KBM-7 (cell line): ENCODE measurements at places on chromosomes 2 and 18.

GRCh38 chr2:160968183-160968582 lies 192.0 kb upstream of the TANK start:
- DNase-seq: no peak

GRCh38 chr2:132860220-132860619 lies 190.2 kb upstream of the LYPD1 start:
- no peak for DNase-seq

- DNase-seq: no peak
Observed at GRCh38 chr2:73337828-73338227, 44.5 kb upstream of the EGR4 start.

- no peak for DNase-seq
Observed at GRCh38 chr2:174052584-174052976, 87.4 kb upstream of the SP3 start.

- DNase-seq: no peak
Observed at GRCh38 chr2:145777297-145777696, 1257.4 kb upstream of the ZEB2 start.

GRCh38 chr2:47074691-47075090 lies 80.4 kb downstream of the STPG4 start:
- DNase-seq: no peak

- DNase-seq: no peak
Observed at GRCh38 chr18:26556573-26556972, 8.2 kb upstream of the KCTD1 start.

GRCh38 chr2:188209218-188209617 lies 82.5 kb upstream of the GULP1 start:
- DNase-seq: no peak

GRCh38 chr2:21441442-21441841 lies 317.7 kb downstream of the TDRD15 start:
- DNase-seq: no peak

GRCh38 chr18:79326413-79327198 lies 69.1 kb upstream of the NFATC1 start:
- DNase-seq: no peak

- peak; percentile 56 for DNase-seq
Observed at GRCh38 chr2:20103530-20103929, 52.1 kb upstream of the LAPTM4A start.

GRCh38 chr2:178428396-178428806 lies 22.6 kb downstream of the PRKRA start:
- no peak for DNase-seq

GRCh38 chr2:172836347-172836821 lies 100.7 kb downstream of the RAPGEF4 start:
- peak; percentile 50 for DNase-seq

DNA sequence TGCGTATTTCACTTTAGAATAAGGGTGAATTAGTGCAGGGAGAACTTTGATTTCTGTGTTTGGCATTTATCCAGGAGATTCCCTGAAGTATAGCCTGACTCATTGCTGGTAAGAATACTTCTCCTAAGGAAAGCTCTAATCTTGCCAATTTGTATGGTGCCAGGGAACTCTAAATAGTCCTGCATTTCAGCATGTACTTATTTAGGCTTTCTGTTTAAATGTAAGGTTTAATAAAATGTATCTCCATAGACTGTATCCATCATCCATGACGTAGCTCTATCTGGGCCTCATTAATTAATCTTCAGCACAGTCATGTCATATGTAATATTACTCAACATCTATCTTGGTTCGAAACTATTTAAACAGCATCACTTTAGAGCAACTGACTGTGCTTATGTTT lies 127.7 kb downstream of the DOK6 start:
- no peak for DNase-seq

- DNase-seq: peak; percentile 39
Observed at GRCh38 chr2:200471324-200471848, 38.5 kb downstream of the KCTD18 start.

- DNase-seq: no peak
Observed at GRCh38 chr2:20235655-20236305, 10.8 kb upstream of the SDC1 start.

DNA sequence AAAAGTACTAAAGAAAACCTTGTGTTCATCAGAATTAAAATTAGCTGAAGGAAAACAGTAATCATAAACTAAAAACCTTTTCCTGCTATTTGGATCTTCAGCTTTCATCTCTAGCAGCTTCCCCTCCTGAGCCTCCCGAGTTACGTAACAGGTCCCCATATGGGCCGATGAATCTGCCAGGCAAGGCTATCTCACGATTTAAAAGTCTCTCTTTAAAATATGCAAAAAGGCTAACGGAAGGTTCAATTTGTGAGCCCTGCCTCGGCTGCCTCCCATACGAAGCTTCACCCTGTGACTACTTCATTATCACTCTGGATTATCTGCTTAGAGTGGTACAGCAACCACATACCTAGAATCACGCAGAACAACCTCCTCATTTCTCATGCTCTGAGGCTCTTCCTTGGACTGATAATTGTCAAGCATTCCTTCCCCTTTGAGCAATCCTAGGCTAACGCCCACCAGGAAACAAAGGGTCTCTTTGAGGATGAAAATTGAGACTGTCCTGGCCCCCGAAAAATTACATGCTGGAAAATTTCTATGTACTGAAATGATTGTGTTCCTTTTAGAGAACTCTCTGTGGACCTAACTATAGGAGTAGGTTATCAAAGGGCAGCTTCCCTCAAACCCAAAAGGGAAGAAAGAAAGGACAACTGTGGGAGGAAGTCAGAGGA lies 147.4 kb downstream of the ZEB2 start:
- peak; percentile 51 for DNase-seq

DNA sequence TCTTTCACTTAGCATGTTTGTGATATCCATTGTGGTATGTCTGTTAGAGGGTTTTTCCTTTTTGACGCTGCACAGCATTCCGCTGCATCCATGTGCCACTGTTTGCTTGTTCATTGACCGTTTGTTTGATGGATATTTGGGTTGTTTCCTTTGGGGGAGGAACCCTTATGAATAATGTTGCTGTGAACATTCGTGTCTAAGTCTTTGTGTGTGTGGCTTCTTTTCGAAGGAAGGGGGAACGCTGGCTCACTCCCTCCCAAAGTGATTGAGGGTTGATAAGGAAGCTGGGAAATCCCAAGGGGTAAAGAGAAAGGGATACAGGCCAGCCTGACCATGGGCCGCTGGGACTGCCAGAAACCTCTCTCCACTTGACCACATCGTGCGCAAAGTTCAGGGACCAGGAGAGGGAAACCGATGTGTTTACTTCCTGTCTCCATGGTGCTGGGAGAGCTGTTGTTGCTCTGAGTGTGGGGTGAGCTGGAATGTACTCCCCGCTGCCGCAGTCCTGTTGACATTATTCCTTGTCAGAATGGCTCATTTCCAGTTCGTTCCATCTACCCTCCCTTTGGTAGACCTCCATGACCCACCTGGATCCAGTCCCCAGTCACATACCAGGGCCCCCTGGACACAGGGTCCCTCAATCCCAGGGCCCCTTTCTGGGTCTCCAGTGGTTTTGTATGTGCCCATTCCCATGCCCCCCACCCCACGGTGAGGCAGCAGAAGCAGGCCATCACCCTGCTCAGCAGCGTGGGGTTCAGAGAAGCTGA lies 39.6 kb downstream of the HS1BP3 start:
- peak; percentile 35 for DNase-seq

GRCh38 chr2:73142937-73143336 lies 30.2 kb upstream of the RAB11FIP5 start:
- no peak for DNase-seq

- peak; percentile 63 for DNase-seq
Observed at GRCh38 chr2:111121028-111121827, 514 bp downstream of the BCL2L11 start.

GRCh38 chr18:275486-275885 lies 7.6 kb upstream of the THOC1 start:
- DNase-seq: no peak

DNA sequence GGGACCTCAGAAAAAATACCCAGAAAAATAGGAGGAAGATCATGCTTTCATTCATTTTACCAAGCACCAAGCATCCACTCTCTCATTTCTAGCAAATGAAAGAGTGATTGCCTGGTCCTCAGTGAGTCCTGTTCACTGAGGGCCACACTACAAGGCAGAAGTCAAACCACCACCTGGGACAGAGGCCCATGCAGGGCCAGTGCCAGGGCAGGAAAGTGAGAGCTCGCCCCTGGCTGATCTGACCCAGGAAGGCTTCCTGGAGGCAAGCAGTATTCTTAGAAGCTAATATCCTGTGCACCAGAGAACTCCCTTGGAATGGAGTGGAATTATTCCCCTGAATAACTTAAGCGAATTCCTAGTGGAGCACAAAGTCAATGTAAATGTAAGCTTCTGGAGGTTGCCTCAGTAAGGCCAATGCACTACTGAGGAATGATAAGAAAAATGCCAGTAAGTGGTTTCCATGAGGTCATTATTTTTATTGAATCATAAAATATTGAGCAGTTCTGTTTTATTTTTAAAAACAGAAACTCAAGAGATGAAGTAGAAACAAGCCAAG lies 191.6 kb upstream of the ID2 start:
- DNase-seq: no peak

DNA sequence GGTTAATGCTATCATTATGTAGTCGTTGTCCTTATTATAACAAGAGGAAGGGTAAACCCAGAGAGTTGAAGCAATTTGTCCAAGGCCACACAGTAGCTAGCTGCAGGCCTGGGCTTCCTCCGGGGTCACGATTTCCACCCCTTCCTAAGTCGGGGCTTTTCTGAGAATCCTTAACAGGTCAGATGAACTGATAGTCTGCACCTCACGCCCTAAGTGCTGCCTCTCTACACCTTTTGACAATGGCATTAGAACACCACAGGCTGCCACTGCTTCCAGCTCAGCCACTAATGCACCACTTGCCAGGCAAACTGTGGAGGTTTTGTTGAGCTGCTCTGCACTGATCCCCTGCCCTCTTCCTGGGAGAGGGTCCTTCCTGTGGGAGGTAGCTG lies 37.7 kb downstream of the FOSL2 start:
- no peak for DNase-seq

DNA sequence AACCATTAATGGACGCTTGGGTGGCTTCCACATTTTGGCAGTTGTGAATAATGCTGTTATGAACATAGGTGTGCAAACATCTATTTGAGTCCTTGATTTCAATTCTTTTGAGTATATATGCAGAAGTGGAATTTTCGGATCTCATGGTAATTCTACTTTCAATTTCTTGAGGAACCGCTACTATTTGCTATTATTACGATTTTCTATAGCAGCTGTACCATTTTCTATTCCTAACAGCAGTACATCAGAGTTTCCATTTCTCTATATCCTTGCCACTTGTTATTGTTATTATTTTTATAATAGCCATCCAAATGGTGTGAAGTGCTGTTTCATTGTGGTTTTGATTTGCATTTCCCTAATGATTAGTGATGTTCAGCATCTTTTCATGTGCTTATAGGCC lies 69.5 kb downstream of the KIF5C start:
- no peak for DNase-seq

DNA sequence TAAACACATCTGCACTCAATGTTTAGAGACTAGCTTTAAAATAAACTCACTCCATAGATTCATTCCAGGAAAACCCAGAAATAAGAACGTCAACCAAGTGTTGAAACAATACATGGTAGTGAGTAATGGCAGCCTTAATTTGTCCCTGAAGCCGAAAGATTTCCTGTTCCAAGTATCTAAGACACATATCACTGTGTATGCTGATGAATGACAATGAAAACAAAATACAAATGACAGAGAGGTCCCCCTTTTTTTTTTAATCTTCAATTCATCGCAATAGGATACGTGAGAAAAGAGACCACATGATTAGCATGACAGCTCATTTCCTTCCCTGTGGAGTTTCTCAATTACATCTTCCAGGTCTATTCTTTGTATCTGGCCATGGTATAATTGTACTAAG lies 160.5 kb upstream of the STK17B start:
- no peak for DNase-seq

- DNase-seq: no peak
Observed at GRCh38 chr18:79733986-79734770, 54.6 kb downstream of the CTDP1 start.

- DNase-seq: no peak
Observed at GRCh38 chr2:7913974-7914373, 767.9 kb upstream of the ID2 start.
